Esophagus squamous epithelium (tissue), 5 donors: ENCODE measurements at places on chromosomes 2 and 18. TPM values are rescaled to one million over a fixed set of nuclear protein-coding genes. Genes with fewer than 3 reads are reported as not detected.

- no peak overlapping the region for H3K27ac ChIP-seq
- H3K4me1 ChIP-seq = no peaks in the 10 kb centered on the region
- H3K36me3 ChIP-seq = no peaks in the 10 kb centered on the region
- no peak for DNase-seq
Measured at GRCh38 chr2:15687243-15687642, 95.6 kb downstream of the DDX1 start.

- H3K27me3 ChIP-seq = no peaks in the 10 kb centered on the region
- DNase-seq = no peak
- H3K4me1 ChIP-seq = peaks cover under 1% of the 10 kb centered on the region
- no peak overlapping the region for H3K4me3 ChIP-seq
- no peak overlapping the region for H3K27ac ChIP-seq
Measured at GRCh38 chr2:37355735-37356134, 11.3 kb downstream of the QPCT start.

GRCh38 chr18:57353940-57354461, 1.6 kb downstream of the ST8SIA3 start:
- peaks cover 57% of the 10 kb centered on the region for H3K27me3 ChIP-seq
- no peak overlapping the region for H3K4me3 ChIP-seq
- peaks cover 10% of the 10 kb centered on the region for H3K4me1 ChIP-seq
- no peak for DNase-seq
- H3K27ac ChIP-seq = no peak overlapping the region

DNA sequence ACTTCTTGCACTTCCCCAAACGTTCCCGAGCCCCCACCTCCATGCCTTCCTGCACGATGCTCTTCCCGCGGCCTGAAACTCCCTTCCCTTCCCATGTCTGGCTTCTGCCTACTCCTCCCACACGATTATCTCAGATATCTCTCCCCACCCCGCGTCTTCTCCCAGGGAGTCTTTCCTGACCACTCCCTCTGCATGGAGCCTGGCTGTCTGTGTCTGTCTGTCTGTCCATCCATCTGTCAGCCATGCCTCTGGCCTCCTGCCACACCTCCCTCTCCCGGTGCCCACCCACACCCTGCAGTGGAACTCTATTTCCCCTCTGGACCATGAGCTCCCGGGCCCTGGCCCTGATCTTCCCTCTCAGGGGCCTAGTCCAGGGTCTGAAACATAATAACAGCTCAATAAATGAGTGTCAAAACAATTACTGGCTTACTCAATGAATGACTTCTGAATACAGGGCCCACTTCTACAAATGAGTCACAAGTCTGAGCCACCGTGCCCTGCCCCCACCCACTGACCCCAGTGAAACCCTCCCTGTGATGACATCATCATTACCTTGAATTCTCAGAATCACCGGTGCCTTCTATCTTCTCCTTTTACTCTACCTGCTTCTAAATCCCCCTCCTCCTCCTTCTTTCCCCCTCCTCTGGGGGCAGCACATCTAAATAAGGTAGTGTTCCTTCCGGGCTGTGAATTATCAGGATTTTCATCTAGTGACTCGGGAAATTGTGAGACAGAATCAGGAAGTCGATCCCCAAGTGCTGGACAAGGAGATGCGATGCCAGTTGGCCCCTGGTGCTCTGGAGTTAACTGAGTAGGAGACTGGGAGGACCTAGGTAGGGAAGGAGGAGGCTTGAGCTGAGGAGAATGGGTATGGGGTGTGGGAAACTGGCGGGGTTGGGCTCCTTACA, 46.1 kb upstream of the PLB1 start:
- H3K4me3 ChIP-seq = no peak overlapping the region
- H3K27ac ChIP-seq = peak overlapping the region; percentile 34
- H3K27me3 ChIP-seq = no peaks in the 10 kb centered on the region
- no peak for DNase-seq

DNA sequence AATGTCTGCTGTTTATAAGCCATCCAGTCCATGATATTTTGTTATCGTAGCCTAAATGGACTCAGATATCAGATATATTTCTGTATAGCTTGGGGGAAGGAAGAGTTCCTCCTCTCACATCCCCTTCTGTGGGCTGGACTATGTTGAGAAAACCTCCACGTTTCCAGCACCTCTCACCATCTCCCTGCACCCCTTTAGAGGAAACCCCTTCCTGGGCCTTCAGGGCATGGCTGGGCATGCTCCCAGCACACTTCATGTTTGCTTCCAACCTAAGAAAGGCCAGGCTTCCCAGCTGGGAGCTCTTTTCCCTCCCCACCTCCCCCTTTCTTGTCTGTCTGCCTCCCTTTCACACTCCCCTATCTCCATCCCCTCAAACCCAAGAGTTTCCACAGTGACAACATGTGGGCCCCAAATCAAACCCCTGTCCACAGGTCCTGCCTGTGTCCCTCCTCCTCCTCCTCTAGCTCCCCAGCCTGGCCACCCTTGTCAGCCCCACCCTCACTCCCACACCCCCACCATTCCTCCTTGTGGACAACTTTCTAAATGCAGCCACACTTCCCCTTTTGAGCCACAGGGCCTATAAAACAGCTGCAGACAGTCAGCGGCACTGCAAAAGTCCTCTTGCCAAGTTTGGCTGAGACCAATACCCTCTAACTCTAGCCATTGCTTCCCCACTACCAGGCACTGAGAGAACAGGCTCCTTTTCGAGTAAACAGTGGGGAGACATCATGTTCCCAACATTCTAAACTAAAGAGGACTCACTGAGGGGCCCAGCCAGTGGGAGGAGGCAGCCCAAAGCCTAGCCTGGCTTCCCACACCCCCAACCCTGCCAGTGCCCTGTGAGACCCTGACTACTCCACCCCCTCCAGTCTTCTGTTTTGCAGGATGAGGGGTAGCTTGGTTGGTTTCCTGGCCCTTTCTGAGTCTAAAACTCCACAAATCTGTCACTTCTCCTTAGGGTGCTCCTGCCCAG, 120.5 kb downstream of the ZFP36L2 start:
- DNase-seq = no peak
- H3K36me3 ChIP-seq = no peaks in the 10 kb centered on the region
- H3K4me1 ChIP-seq = peaks cover 54% of the 10 kb centered on the region
- peak overlapping the region; percentile 63 for H3K27ac ChIP-seq

- peaks cover 8% of the 10 kb centered on the region for H3K4me1 ChIP-seq
- no peak overlapping the region for H3K4me3 ChIP-seq
- DNase-seq = no peak
- peak overlapping the region; percentile 3 for H3K27ac ChIP-seq
- no peaks in the 10 kb centered on the region for H3K27me3 ChIP-seq
- H3K36me3 ChIP-seq = no peaks in the 10 kb centered on the region
Measured at GRCh38 chr18:43869451-43870008, 592.2 kb upstream of the SYT4 start.

DNA sequence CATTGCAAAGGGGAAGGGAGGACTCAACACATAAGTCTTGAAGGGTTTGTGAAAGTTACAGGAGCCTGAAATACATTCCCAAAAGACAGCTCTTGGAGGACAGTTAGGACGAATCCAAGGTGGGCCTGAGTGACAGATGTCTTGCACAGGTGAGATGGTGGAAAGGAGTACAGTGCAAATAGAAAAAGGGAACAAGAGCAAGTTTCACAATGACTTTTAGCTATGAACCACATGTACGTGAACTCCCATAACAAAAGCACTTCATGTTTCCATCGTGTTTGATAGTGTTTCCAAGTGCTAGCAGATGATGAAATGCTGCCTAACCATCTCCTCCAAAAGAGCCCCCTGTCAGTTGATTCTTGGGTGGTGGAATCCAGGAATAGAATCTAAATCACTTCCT, 1.8 kb downstream of the IL18RAP start:
- no peaks in the 10 kb centered on the region for H3K27me3 ChIP-seq
- H3K36me3 ChIP-seq = no peaks in the 10 kb centered on the region
- no peak overlapping the region for H3K27ac ChIP-seq
- H3K4me3 ChIP-seq = no peak overlapping the region
- no peaks in the 10 kb centered on the region for H3K4me1 ChIP-seq

GRCh38 chr2:118103951-118104940, 16.0 kb downstream of the INSIG2 start:
- H3K4me3 ChIP-seq = no peak overlapping the region
- no peak overlapping the region for H3K27ac ChIP-seq
- no peak for DNase-seq
- no peaks in the 10 kb centered on the region for H3K4me1 ChIP-seq

- H3K27ac ChIP-seq = no peak overlapping the region
- no peak for DNase-seq
- H3K4me3 ChIP-seq = no peak overlapping the region
- H3K27me3 ChIP-seq = no peaks in the 10 kb centered on the region
- no peaks in the 10 kb centered on the region for H3K4me1 ChIP-seq
- H3K36me3 ChIP-seq = no peaks in the 10 kb centered on the region
Measured at GRCh38 chr2:5315512-5315911, 376.7 kb upstream of the SOX11 start.

- H3K4me3 ChIP-seq = peak overlapping the region; percentile 71
- H3K27ac ChIP-seq = no peak overlapping the region
- no peak for DNase-seq
- peaks cover 16% of the 10 kb centered on the region for H3K4me1 ChIP-seq
- peaks cover 14% of the 10 kb centered on the region for H3K27me3 ChIP-seq
Measured at GRCh38 chr2:212539072-212539880, 674 bp upstream of the ERBB4 start.

DNA sequence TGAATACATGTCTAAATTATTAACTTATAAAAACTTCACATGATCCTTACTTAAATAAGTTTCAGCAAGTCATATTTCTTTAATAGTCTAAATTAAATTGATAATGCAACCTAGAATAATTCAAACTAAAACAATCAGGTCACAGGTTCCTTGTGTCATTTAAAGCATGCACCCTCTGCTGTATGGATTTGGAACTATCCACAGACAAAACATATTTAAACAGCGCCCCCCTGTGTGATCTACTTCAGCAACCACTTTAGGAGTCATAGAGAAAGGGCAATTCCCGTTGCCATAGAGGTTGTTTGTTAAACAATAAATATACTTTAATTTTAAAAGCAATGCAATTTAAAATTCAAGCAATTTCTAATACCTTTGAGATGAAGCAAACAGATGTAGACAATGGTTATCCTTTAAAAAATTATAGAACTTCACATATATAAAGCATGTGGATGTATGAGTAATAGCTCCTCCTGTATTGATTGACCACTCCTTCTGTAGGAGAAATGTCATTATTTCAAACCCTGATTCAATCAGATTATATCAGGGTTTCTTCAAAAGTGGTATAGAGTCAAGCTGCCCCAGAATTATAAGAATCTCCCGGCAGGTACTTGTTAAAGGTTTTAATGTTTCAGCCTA, 21.2 kb downstream of the GRB14 start:
- H3K27ac ChIP-seq = no peak overlapping the region
- H3K36me3 ChIP-seq = no peaks in the 10 kb centered on the region
- H3K27me3 ChIP-seq = no peaks in the 10 kb centered on the region
- no peak for DNase-seq
- no peak overlapping the region for H3K4me3 ChIP-seq

DNA sequence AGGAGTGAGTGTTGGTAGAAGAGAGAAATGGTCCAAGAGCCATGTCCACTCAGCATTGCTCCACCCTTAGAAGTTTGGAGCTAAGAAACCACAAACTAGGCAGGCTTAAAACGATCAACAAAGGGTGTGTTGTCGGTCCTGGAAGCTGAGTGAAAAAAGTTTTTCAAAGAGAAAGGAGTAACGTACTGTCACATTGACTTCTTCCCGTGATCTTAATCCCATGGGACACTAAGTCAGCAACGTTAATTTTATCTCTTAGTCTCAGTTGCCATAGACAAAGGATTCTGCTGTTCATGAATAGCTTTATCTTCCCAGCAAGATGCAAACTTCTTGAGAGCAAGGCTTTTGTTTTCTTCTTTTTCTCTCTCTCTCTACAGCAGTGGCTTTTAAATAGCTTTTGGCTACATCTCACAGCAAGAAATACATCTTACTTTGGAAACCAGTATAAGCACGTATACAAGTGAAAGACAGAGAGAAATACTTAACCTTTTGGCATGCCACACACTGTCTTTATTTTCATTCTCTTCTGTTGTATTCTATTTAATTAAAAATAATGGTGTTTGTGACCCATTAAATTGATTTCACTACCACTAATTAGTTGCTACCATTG, 377.4 kb downstream of the TGIF1 start:
- H3K27ac ChIP-seq = no peak overlapping the region
- H3K27me3 ChIP-seq = no peaks in the 10 kb centered on the region
- no peak for DNase-seq
- H3K4me1 ChIP-seq = no peaks in the 10 kb centered on the region
- H3K4me3 ChIP-seq = no peak overlapping the region
- H3K36me3 ChIP-seq = no peaks in the 10 kb centered on the region

Gene SLC9A4
- 0.53 TPM for total RNA-seq

Gene SAG
- not detected for total RNA-seq

Gene ZAP70
- total RNA-seq = 3.0 TPM

Gene TRABD2A
- 0.53 TPM for total RNA-seq

Gene UCN
- total RNA-seq = 1.1 TPM

Gene PRADC1
- 31.5 TPM for total RNA-seq

Gene SPC25
- 11.7 TPM for total RNA-seq
